ENCODE measurements at places on chromosomes 6 and 20.

GRCh38 chr6:6052216-6052615, 45.5 kb upstream of the NRN1 start:
- no peak for DNase-seq

GRCh38 chr6:6414931-6415330, 94.5 kb upstream of the F13A1 start:
- no peak for DNase-seq

- no peak for DNase-seq
Observed at GRCh38 chr6:36120018-36120417, 10.3 kb upstream of the MAPK13 start.

- no peak for DNase-seq
Observed at GRCh38 chr20:31674895-31675827, 37.4 kb downstream of the COX4I2 start.

DNA sequence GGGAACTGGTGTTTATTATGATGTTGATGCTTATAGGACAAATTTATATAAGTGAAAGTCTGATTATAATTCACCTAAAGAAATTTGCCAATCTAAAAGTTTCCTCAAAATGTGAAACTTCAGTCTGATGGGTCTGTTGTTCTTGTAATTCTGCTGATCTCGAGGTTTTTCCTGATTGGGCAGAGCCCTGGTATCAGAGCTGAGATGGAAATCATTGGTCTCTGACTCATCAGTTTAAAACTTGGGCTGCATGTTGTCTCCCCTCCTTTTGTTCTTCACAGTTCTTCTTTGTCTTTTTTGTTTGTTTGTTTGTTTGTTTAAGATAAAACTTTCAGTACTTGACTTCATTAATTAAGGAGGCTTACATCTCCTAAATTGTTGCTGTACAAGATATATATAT, 5.9 kb downstream of the SMAP1 start:
- no peak for DNase-seq

DNA sequence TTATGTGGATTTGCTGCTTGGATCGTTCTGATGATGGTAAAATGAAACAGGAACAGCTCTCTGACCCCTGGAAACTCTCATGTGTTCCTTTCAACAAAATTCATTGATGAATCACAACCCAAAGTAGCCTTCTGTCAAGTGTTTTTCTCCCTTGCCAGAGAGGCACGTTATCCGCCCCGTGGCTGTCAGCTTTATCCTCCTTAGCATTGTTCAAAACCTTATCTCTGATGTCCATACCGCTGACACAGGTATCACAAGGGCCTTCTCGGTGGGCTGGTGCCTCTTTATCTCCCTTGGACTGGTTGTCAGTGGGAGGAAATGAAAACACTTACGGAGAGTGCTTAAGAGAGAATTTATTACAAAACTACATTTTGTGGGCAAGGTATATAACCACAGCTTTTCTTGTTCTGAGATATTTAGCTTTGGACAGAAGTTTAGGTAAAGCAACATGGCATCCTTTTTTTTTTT, 84.9 kb downstream of the TIAM2 start:
- no peak for DNase-seq

Measured in NCI-H1092 treated with DMSO at 0.1 percent for 48 hours (cell line).